NCI-H1105 treated with DMSO at 0.1 percent for 48 hours (cell line): ENCODE measurements at places on chromosomes 6 and 20.

GRCh38 chr6:51648236-51648635 lies 439.2 kb downstream of the PKHD1 start:
- DNase-seq = peak; percentile 2

GRCh38 chr20:58058421-58059259 lies 169.8 kb downstream of the ANKRD60 start:
- no peak for DNase-seq

DNA sequence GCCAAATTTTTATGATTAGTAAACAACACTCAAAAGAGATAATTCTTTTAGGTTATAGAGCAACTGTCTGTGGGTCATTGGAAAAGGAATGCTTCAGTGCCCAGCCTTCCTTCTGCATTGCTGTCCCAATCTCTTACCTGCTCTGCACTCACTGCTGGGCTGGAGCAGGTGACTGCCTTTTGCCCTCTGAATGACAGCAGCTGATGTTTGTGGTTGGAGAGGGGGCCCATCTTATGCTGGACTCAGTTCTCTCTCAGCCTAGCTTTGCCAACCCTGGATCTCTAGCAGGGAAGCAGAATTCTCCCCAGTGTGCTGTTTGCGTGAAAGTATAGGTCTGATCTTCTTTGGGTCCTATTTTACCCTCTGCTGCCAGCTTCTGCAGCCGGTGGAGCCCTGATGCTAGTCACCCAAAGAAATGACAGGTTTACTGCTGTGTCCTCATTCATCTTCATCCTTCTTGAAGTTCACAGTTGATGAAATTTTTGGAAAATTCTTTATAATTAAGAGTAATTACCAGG lies 193.5 kb downstream of the ARID1B start:
- no peak for DNase-seq

DNA sequence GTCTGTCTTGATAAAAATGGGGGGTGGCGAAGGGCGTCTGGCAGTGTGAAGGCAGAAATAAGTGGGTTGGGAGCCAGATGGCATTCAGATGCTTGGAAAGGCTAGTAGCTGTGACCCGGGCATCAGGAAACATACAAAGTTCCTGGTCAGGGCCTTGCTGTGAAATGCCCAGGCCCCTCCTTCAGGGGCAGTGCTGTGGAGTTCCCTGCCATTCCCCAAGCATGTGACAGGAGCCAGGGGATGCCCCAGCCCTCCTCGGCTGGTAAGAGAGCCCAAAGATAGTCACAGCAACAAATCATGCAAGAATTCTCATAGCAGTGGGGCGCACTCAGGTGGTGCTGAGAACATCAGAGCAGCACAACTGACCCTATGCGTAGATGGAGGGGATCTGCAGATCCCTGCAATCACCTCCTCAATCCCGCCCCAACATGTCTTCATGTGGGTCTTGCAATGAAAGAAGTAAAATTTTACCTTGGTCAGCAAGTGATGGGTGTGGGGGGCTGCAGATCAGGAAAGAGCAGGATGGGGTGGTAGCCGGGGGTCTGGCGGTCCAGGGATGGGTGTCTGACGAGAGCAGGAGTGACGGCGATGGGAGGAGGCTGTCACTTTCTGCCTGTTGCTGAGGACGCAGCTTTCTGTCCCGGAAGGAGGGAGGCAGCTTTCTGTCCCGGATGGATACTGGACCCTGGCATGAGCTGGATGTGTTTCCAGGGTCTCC lies 39.5 kb downstream of the SLC22A1 start:
- DNase-seq = no peak

- no peak for DNase-seq
Observed at GRCh38 chr20:35831029-35831428, 59.2 kb downstream of the PHF20 start.

DNA sequence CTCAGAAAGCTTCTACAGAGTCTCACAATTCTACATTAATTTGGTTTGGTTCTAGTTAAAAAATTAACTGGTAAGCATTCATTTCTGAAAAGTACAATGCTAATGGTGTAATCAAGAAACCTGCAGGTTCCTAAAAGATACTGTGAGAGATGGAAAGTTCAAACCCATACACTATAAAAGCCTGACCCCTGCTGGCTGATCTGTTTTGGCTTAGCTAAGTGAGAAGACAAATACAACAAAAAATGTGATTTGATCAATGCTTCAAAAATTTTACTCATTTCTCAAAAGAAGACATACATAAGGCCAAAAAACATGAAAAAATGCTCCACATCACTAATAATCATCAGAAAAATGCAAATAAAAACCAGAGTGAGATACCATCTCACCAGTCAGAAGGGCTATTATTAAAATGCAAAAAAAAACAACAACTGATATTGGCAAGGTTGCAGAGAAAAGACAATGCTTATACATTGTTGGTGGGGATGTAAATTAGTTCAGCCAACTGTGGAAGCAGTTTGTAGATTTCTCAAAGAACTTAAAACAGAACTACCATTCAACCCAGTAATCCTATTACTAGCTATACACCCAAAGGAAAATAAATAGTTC lies 102.8 kb downstream of the MOXD1 start:
- DNase-seq = peak; percentile 24

DNA sequence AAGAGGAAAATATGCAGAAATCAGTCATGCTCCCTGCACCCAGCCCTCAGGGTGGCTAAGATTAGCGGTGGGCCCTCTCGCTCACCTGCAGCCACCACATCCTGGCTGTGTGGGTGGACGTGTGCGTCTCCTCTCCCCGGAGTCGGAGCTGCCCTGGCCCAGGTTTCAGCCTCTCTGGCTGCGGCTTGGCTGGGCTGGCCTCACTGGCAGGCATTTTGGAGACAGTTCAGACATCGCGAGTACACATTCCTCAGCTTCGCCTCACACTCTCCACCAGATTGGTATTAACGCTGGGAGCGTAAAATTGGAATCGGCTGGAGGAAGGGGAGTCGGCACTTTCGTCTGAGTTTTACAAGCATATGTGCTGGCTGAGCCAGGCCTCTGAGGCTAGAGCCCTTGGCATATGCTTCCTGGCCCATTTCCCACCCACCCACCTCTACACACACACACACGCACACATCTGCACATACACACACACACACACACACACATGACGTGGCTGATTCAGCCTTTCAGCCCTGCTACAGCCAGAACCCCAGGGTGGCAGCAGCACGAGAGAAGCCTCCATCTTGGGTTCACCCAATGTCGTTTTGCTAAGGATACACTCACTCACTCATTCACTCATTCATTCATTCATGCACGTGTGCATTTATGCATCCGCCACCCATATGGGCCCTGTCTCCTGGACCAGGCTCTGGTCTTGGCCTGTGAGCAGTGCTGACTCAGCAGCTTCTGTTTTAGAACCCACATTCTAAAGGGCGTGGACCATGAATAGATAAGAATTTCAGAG lies 42.9 kb downstream of the BCAS4 start:
- no peak for DNase-seq

GRCh38 chr6:138600726-138601125 lies 101.4 kb upstream of the NHSL1 start:
- no peak for DNase-seq

DNA sequence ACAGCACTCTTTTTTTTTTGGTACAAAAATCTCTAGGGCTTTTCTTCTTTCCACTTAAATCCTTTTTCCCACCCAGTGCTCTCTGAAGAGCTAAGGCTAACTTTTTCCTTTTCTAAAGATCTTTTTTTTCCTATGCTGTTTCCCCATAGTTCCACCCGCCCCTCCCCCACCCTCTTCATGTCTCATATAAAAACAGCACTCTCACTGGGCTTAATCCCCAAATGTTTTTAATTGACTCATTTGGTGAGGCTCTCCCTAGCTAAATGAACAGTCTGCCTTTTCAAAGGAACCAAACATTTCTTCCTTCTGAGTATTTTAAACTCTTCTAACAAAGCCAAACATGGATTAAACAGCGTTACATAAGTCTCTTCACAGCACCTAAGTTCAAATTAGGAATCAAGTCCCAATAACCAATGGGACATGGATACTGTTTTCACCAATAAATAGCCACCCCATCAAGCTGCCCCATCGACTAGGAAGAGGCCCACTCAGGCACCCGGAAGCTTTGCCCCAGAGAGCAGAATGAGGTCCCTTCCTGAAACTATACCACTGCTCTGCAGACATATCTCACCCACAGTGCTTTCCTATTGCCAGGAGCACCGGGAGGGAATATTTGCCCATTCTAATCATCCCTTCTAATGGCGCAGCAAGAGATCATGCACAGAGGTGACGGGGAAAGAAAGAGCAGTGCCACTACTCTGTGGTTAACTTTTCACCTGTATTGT lies 63.7 kb downstream of the ATXN1 start:
- DNase-seq = no peak

DNA sequence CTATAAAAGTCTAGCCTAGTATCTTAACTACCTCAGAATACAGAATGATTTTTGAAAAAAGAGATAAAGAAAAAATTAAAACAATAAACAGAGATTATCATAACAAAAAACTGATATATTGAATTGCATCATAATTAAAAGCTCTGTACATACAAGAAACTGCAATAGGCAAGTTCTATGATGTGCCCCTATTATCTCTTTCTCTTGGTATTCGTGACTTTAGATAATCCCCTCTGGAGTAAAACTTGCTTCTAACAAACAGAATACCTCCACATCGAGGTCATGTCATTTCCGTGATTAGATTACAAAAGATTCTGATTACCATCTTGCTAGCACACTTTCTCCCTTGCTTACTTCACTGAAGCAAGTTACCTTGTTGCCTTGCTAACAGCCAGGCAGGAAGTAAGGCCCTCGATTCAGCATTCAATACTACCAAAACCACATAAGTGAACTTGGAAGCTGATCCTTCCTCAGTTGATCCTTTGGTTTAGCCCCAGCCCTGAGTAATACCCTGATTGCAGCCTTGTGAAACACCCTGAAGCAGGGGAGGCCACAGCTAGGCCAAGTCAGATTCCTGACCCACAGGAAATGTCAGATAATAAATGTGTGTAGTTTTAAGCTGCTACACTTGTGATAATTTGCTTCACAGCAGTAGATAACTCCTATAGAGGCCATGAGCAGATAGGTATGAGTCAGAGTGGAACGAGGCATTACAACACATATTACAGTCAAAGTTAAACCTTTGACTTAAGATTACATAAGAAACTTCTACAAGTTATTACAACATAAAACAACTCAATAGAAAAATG lies 53.7 kb upstream of the TMX4 start:
- DNase-seq = no peak

- DNase-seq = peak; percentile 67
Observed at GRCh38 chr6:38501931-38502330, 137.8 kb downstream of the BTBD9 start.

GRCh38 chr20:40953856-40954255 lies 74.8 kb upstream of the TOP1 start:
- no peak for DNase-seq

GRCh38 chr20:58150772-58151171 lies 77.7 kb downstream of the ANKRD60 start:
- peak; percentile 81 for DNase-seq

GRCh38 chr6:7901780-7902179 lies 8.8 kb downstream of the TXNDC5 start:
- no peak for DNase-seq

GRCh38 chr6:165615636-165616035 lies 47.4 kb downstream of the PDE10A start:
- DNase-seq = no peak
